NCI-H1694 (cell line): ENCODE measurements at places on chromosomes 5 and 9.
A peak's percentile ranks its signal among the peaks of the same experiment; 100 is the strongest.

DNA sequence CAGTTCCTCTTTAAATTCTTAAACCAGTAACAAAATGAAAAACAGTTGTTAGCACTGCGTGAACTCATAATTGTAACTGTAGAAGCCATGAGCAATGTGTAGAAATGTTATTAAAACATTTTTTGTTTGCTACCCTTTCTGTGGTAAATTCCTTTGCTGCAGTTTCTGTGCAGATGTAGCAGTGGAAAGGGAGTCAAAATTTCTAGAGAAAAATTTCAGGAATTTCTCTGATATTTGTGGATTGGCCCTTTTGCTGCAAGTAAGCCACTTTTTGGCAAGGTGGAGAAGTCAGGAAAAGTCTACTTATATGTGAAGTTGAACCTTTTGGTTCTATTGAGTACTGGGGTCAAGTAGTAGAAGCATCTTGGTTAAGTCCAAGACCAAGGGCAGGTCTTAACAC is 10.1 kb downstream of the FBXL7 start:
- DNase-seq, result no peak

- DNase-seq, result no peak
These were observed 405.8 kb upstream of the PTGER4 start for GRCh38 chr5:40273936-40274335.

GRCh38 chr5:93421468-93421867 is 159.6 kb downstream of the NR2F1-AS1 start:
- DNase-seq, result no peak

GRCh38 chr5:61029456-61030162 is 84.6 kb downstream of the NDUFAF2 start:
- no peak for DNase-seq

GRCh38 chr5:149268928-149269557 is 2.6 kb upstream of the AFAP1L1 start:
- DNase-seq, result peak; percentile 51

- no peak for DNase-seq
These were observed 48.9 kb downstream of the RASEF start for GRCh38 chr9:83013867-83014605.

- no peak for DNase-seq
These were observed 162.8 kb downstream of the PIK3R1 start for GRCh38 chr5:68378204-68378820.

GRCh38 chr9:120434532-120434931 is 145.4 kb downstream of the CDK5RAP2 start:
- DNase-seq, result no peak

- no peak for DNase-seq
These were observed 105.8 kb downstream of the INVS start for GRCh38 chr9:100204796-100205195.

- DNase-seq, result peak; percentile 7
These were observed 909 bp downstream of the SLC36A1 start for GRCh38 chr5:151448038-151448985.

- DNase-seq, result no peak
These were observed 27.1 kb downstream of the UBE2QL1 start for GRCh38 chr5:6475626-6476312.

DNA sequence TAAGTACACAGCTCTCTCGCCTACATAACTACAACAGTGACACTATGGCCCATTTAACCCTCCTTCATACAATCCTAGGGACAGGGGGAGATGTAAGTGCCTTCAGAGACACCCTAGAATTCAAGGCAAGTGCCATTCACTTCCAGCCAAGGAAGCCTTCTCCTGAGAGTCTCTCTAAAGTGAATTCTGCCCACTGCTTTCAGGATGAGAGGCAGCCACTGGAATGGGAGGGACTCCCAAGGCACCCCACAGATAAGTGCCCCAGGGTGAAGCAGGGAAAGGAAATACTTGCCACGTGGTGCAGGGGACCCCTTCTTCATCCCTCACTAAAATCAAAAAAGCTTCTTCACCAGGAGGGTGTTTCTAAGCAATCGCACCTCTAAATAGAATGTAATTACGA is 283.7 kb downstream of the ZNF608 start:
- DNase-seq, result no peak

- DNase-seq, result no peak
These were observed 37.9 kb downstream of the FGF18 start for GRCh38 chr5:171457208-171457981.

DNA sequence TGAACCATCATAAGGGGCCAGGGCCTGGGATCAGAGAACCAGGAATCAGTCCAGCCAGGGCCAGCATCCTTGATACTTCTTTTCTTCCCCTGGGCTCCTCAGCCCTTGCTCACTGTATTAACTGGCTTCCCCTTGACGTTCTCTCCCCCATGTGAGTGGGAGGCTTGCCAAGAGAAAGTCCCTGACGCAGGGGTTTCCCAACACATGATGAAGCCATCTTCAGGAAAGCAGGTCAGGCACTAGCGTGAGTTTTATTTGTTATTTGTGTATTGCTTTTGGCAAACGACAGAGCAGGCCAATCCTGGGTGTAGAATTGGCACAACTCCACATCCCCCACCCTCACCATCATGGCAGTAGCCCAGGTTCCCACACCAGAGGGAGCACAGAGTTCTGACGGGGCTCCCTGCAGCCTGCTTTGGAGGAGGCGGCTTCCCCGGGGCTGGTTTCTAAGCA is 165.5 kb upstream of the NFIL3 start:
- DNase-seq, result no peak

GRCh38 chr5:135456238-135457099 is 4.3 kb upstream of the TIFAB start:
- no peak for DNase-seq
